ENCODE measurements at places on chromosomes 5 and 9. TPM values are rescaled to one million over a fixed set of nuclear protein-coding genes. Genes with fewer than 3 reads are reported as not detected.

Gene TYRP1
- 0.02 TPM for polyA plus RNA-seq

Gene TSLP
- polyA plus RNA-seq: 5.2 TPM

Gene PHF24
- 0.04 TPM for polyA plus RNA-seq

Gene KLF4
- polyA plus RNA-seq: 107 TPM

Gene GAS1
- 3.6 TPM for polyA plus RNA-seq

Gene PCA3
- 0.06 TPM for polyA plus RNA-seq

Gene NR2F1
- polyA plus RNA-seq: 9.5 TPM

Gene CD274
- 0.62 TPM for polyA plus RNA-seq

Gene CCDC192
- polyA plus RNA-seq: not detected

Gene EFNA5
- 3.4 TPM for polyA plus RNA-seq

Gene PAPPA
- 1.1 TPM for polyA plus RNA-seq

Gene PSMB7
- polyA plus RNA-seq: 190 TPM

Gene FYB1
- polyA plus RNA-seq: 1.4 TPM

Gene DMGDH
- 0.14 TPM for polyA plus RNA-seq

Gene RAD23B
- 58.2 TPM for polyA plus RNA-seq

Gene MTREX
- polyA plus RNA-seq: 19.1 TPM

Gene TLR4
- polyA plus RNA-seq: 0.47 TPM

Gene INVS
- 3.3 TPM for polyA plus RNA-seq

Gene DPM2
- 28.2 TPM for polyA plus RNA-seq

Gene ZNF300
- polyA plus RNA-seq: 12.6 TPM

Gene C6
- polyA plus RNA-seq: 0.09 TPM

Gene INSYN2B
- not detected for polyA plus RNA-seq

Gene PTGS1
- polyA plus RNA-seq: 20.3 TPM

Gene FBXO4
- polyA plus RNA-seq: 7.6 TPM

Gene PRLR
- polyA plus RNA-seq: 0.20 TPM
